Muscle of leg (tissue), 16 donors: ENCODE measurements at places on chromosomes 16 and 17. TPM values are rescaled to one million over a fixed set of nuclear protein-coding genes. Genes with fewer than 3 reads are reported as not detected.

USH1G gene
- not detected for total RNA-seq

ELMO3 gene
- 0.80 TPM for total RNA-seq

DNA sequence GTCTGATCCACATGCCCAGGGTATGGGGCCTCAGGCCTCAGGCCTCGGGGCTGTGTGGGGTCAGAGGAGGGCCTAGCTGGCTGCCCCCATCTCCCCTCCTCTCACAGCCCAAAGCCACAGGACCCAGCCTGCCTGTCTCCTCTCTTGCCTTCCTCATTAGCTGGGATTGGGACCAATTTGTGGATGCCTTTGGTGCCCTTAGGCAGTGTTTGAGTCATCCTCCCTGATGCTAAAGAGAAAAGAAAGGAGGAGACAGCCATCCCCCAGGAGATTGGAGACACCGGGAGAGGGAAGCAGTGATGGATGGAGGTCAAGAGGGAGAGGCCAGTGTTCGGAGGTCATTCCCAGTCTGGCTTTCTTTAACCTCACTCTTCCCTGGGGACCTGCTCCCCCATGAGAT, 23.3 kb upstream of the NOG start:
- no peaks in the 10 kb centered on the region for H3K36me3 ChIP-seq
- DNase-seq, result no peak
- no peak overlapping the region for H3K27ac ChIP-seq

DNA sequence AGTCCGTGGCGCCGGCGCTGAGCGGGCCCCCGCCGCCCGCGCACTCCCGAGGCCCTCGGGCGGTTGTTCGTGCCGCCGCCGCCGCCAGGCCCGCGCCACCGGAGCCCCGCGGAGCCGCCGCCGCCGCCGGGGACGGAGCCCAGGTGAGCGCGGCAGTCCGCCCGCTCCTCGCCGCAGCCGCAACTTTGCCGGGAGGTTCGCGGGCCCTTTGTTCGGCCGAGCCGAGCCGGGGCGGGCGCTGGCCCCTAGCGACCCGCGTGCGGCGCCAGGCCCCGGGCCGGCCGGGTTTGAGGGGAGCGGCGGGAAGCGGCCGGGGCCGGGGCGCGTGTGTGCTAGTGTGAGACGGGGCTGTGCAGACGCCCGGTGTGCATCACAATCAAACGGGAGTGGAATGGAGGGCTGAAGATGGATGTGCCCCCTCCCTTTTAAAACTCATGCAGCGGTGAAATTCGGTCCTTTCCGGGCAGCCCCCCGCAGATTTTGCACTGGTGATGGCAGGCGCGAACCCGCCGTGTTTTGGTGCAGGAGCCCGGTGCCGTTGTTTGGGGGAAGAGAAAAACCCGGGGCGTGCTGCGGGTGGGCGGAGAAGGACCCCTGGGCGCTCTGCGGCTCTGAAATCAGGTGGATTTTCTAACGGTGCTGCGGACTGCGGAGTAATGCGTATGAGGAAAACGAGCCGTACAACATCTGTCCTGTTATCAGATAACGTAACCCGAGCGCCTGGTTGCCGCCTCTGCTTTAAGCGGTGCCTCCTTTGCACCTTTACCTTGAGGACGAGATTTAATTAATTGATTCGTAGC, 823 bp downstream of the TNRC6C start:
- H3K4me3 ChIP-seq, result peak overlapping the region; percentile 68
- peak; percentile 30 for DNase-seq
- no peaks in the 10 kb centered on the region for H3K36me3 ChIP-seq
- no peak overlapping the region for H3K27ac ChIP-seq
- H3K27me3 ChIP-seq, result peaks cover 35% of the 10 kb centered on the region
- H3K4me1 ChIP-seq, result peaks cover 14% of the 10 kb centered on the region

DNA sequence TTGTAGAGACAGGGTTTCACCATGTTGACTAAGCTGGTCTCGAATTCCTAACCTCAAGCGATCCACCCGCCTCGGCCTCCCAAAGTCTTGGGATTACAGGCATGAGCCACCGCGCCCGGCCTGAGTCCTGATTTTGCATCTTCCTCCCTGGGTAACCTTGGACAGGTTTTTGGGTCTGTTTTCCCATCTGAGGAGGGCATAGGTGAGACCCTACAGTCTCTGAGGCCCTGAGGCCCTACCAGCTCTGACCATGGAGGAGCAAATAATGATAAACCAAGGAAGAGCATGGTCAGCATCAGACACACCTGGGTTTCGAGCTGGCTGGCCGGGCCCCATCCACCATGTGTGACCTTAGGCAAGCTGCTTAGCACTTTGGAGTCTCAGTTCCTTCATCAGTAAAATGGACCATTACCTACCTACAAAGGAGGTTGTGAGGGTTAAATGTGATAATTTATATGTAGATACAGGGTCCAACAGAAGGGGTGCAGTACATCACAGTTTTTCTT, 1.2 kb upstream of the NCBP3 start:
- no peak overlapping the region for H3K4me3 ChIP-seq
- peaks cover 25% of the 10 kb centered on the region for H3K36me3 ChIP-seq
- peaks cover 14% of the 10 kb centered on the region for H3K4me1 ChIP-seq
- DNase-seq, result no peak
- H3K27ac ChIP-seq, result no peak overlapping the region
- H3K27me3 ChIP-seq, result no peaks in the 10 kb centered on the region

DNA sequence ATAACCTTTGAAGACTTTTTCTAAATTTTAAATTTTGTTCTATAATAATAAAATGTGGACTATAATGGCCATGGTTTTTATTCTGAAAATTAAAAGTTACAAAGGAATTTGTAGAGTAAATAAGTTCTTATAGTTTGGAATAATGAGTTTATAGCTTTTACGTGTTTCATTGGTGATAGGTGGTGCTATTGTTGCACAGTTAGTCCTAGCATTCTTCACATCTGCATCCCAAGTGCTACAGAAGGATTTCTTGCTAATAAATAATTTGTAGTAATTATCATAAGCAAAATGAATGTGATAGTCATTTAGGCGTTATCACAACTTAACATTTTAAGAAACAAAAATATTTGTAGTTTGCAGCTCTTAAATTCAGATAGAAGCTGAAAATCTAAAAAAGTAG, 67.9 kb downstream of the BCAS3 start:
- no peaks in the 10 kb centered on the region for H3K4me1 ChIP-seq
- no peak for DNase-seq
- no peaks in the 10 kb centered on the region for H3K27me3 ChIP-seq
- H3K4me3 ChIP-seq, result no peak overlapping the region
- H3K27ac ChIP-seq, result no peak overlapping the region

DNA sequence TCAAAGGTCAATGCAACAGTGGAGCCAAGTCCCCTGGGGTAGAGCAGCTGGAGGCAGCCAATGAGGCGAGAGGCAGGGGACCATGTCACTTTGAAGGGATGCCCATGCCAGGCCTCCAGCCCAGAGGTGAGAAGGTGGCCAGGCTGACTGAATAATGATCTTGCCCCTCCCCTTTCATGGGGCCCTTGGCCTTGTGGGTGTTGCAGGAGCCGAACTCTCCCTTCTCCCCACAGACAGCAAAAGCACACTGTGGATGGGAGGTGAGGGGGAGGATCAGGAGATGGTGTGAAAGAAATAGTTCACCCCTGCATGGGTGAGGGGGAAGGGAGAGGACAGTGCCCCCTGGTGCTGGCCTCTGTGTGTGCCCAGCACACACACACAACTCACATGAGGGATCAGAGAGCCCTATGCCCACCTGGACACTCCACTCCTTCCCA, 15.8 kb upstream of the TBX21 start:
- H3K4me1 ChIP-seq, result peaks cover 12% of the 10 kb centered on the region
- DNase-seq, result no peak
- peaks cover 66% of the 10 kb centered on the region for H3K27me3 ChIP-seq
- H3K4me3 ChIP-seq, result no peak overlapping the region
- H3K27ac ChIP-seq, result no peak overlapping the region

DNA sequence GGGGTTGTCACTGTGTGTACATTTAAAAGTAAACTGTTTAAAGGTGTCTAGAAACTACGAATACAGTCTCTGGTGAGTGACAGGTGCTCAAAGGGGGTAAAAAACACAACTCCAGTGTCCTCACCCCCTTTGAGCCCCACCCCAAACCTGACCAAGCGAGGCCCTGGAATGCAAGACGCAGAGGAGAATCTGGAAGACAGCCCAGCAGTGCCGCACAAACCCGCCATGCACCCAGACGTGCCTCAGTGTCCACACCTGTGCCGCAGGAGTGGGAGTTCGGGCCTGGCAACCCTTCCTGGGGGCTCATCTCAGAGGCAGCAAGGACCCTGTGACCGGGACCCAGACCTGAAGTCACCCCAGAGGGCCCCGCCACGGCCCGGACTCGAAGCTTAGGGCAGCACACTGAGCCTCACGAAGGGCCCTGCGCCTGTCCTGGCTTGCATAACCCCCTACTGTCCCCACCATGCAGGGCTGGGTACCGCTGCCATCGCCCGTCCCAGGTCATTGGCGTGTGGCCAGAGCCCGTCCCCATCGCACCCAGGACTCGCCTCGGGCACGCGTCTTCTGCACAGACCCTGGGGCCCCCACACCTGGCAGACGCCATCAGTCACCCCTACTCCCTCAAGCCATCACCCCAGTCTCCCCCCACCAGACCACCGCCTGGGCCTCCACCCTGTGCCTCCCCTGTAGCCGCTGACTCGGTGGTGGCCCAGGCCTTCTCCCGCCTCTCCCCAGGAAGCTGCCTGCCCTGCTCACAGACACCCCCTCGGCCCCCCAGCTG, 33.0 kb upstream of the ZC3H18 start:
- no peak for DNase-seq
- peaks cover 18% of the 10 kb centered on the region for H3K4me1 ChIP-seq
- H3K27me3 ChIP-seq, result peaks cover 32% of the 10 kb centered on the region
- H3K4me3 ChIP-seq, result no peak overlapping the region
- H3K27ac ChIP-seq, result no peak overlapping the region

TBC1D3K gene
- not detected for total RNA-seq

GRCh38 chr17:41505809-41506767, 676 bp upstream of the KRT13 start:
- no peak overlapping the region for H3K4me3 ChIP-seq
- DNase-seq, result peak; percentile 29
- H3K36me3 ChIP-seq, result no peaks in the 10 kb centered on the region
- no peak overlapping the region for H3K27ac ChIP-seq

GNG13 gene
- not detected for total RNA-seq

DNA sequence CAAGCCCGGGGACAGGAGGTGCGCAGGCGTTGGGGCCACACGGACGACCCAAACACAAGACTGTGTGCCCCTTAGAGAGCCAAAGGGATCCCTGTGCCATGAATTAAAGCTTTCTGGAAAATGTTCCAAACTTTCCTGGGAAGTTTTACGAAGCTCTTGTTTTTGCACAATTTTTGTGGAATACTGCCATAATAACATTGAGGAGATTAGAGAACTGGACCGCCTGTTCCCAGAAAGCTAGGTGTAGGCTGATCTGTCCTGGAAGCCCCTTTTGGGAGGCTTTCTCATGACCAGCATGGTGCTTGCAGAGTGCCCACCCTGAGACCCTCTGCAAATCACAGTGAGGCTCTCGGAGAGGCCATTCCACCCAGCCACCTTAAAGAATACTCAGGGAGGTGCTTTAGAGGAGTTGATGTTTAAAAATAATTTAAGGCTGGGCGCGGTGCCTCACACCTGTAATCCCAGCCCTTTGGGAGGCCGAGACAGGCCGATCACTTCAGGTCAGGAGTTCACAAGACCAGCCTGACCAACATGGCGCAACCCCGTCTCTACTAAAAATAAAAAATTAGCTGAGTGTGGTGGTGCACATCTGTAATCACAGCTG, 1.1 kb downstream of the KDM8 start:
- H3K27ac ChIP-seq, result peak overlapping the region; percentile 100
- H3K36me3 ChIP-seq, result peaks cover 3% of the 10 kb centered on the region
- no peak for DNase-seq
- peak overlapping the region; percentile 83 for H3K4me3 ChIP-seq
- H3K27me3 ChIP-seq, result no peaks in the 10 kb centered on the region

CHST4 gene
- 0.04 TPM for total RNA-seq

- peaks cover 6% of the 10 kb centered on the region for H3K4me1 ChIP-seq
- peak; percentile 78 for DNase-seq
- H3K36me3 ChIP-seq, result peaks cover 4% of the 10 kb centered on the region
- no peaks in the 10 kb centered on the region for H3K27me3 ChIP-seq
These were observed 12.1 kb downstream of the ZZEF1 start for GRCh38 chr17:4130715-4131114.

PPP1R1B gene
- 1.7 TPM for total RNA-seq

CCR7 gene
- 0.09 TPM for total RNA-seq

DNA sequence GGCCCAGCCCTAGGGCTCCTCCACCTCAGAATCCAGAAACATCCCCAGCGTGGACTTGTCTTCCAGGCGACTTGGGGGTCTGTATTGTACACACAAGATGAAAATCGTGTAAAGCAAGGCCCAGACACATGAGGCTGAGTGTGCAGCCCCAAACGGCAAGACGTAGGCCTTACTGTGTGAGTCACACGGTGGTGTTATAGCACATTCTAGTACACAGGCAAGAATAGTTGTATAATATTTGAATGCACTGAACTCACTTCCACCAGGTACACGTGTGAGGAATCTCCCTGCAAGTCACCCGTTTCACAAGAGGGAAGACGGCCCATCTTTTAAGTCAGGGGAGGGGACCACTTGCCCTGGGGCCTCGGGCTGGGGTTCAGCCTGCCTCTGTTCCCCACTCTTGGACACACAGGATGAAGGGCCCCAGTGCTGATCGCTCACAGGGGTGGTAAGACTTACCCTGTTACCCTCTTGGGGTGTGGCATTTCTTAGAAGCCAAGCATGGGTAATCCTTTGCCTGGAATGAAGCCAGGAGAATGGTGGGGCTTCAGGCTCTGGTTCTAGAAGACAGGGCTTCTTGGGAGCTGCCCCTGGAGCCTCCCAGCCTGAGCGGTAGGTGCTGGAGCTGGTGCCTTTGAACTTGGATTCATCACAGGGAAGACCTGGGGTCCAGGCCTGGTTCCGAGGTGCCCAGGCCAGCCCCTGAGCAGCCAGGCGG, 71.3 kb downstream of the SREBF1 start:
- peaks cover 5% of the 10 kb centered on the region for H3K36me3 ChIP-seq
- H3K27me3 ChIP-seq, result no peaks in the 10 kb centered on the region
- H3K4me3 ChIP-seq, result no peak overlapping the region
- H3K27ac ChIP-seq, result peak overlapping the region; percentile 83
- peaks cover 85% of the 10 kb centered on the region for H3K4me1 ChIP-seq

- H3K27me3 ChIP-seq, result no peaks in the 10 kb centered on the region
- H3K4me1 ChIP-seq, result peaks cover 10% of the 10 kb centered on the region
- H3K36me3 ChIP-seq, result peaks cover 21% of the 10 kb centered on the region
- H3K27ac ChIP-seq, result no peak overlapping the region
- H3K4me3 ChIP-seq, result no peak overlapping the region
These were observed 12.4 kb downstream of the TMEM94 start for GRCh38 chr17:75468779-75469373.

SCGB1C2 gene
- not detected for total RNA-seq

- no peak for DNase-seq
- no peak overlapping the region for H3K4me3 ChIP-seq
- H3K36me3 ChIP-seq, result peaks cover 31% of the 10 kb centered on the region
- no peak overlapping the region for H3K27ac ChIP-seq
- peaks cover 11% of the 10 kb centered on the region for H3K4me1 ChIP-seq
These were observed 36.8 kb upstream of the BCAR1 start for GRCh38 chr16:75288181-75288580.
